ENCODE measurements at places on chromosomes 2 and 18.

GRCh38 chr18:51525453-51526225 is 328.2 kb upstream of the MEX3C start:
- DNase-seq, result no peak

GRCh38 chr2:46520130-46520711 is 40.9 kb downstream of the TMEM247 start:
- DNase-seq, result no peak

DNA sequence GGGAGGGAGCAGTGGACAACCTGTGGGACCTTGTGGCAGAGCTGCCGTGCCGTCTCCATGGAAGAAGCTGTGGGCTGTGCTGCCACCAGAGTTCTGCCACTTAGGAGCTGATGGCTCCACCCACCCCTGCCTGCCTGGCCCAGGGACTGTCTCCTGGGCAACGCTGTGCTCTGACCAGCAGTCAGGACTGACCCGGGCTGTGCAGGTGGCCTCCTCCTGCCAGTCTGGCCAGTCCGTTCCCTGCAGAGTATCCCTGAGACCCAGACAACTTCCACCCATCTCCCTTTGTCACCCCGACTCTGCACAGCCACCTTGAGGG is 12.8 kb downstream of the ASIC4 start:
- no peak for DNase-seq

GRCh38 chr18:77022556-77022955 is 110.0 kb downstream of the MBP start:
- no peak for DNase-seq

GRCh38 chr2:9497017-9497416 is 22.7 kb downstream of the IAH1 start:
- DNase-seq, result no peak

DNA sequence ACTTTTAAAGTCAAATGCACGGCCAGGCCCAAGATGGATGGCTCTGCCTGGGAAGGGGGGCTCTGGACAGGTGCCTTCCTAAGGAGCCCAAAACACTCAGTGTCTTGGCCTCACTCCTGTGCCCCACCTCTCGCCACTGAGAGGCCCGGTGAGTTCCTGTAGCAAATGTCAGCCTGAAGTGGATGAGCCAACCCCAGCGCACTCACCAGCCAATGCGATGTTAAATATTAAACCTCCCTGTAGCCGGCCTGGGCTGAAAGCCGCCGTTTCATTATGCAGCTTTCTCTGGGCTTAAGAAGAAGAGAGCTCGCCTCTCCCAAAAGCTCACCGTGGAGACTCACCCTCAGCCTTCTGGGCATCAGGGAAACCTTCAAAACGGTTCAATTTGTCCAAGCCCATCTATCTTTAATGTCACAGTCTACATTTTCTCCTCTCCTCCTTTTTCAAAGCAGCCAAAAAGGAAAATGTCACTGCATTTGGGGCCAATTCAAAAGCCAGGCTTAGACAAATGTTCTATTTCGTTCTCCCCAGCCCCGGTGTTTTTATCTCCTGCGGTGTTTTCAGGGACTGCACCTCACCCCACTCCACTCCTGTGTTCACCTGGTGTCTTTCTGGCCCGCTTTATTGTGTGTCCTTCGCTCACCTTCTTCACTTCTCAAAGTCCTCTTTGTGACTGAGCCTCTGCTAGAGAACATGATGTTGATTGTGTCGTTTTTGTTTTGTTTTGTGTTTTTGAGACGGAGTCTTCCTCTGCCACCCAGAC is 124.0 kb downstream of the NRP2 start:
- DNase-seq, result no peak

GRCh38 chr2:19357402-19358241 is 801 bp downstream of the OSR1 start:
- DNase-seq, result no peak

DNA sequence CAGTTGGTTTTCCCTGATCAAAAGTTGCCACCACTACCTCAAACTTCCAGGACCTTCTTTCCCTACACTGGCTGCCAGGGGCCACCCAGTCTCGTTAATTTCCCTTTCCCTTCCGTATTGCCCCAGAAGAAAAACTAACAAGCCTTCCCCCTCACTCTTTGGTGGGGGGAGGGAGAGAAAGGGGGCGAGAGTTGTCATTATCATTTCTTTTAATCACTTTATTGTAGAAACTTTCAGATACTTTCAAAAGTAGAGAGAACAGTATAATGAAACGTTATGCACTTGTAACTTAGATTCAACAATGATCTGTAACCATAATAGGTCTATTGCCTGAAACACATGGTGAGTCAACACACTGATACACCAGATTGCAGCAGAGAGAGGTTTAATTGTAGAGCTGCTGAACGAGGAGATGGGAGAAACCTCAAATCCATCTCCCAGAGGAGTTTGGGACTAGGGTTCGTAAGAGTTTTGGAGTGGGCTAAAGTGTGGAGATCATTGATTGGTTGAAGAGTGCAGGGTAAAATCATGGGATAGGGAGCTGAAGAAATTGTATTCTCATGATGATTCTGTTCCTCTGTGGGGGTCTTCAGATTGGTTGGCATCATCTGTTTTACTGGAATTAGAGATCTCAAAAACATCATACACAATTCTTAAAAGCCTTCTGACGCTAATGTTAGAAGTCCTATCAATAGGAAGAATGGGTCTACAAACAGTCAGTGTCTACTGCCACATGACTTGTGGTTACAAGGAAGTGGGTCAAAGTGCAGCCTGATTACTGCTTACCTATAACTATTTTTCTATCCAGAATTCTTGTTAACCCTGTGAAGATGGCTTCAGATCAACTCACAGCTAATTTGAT is 2.6 kb upstream of the RNF149 start:
- no peak for DNase-seq

- no peak for DNase-seq
Measured at GRCh38 chr2:142915502-142915901, 38.0 kb downstream of the KYNU start.

- no peak for DNase-seq
Measured at GRCh38 chr18:10923141-10923540, 226.2 kb downstream of the PIEZO2 start.

DNA sequence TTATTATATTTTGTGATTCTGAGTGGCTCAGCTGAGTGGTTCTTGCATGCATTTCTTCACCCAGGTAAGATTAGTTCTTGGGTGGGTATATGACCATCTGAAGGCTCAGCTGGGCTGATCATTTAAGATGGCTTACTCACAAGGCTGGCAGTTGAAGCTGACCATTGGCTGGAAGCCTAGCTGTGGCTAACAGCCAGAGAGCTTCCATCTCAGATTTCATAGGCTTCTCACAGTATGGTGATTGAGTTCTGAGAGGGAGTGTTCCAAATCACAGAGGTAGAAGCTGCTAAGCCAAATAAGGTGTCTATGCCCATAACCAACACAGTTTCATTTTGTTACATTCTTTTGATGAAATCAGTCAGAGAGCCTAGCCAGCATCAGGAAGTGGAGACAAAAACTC is 117.4 kb upstream of the RPRM start:
- DNase-seq, result no peak

DNA sequence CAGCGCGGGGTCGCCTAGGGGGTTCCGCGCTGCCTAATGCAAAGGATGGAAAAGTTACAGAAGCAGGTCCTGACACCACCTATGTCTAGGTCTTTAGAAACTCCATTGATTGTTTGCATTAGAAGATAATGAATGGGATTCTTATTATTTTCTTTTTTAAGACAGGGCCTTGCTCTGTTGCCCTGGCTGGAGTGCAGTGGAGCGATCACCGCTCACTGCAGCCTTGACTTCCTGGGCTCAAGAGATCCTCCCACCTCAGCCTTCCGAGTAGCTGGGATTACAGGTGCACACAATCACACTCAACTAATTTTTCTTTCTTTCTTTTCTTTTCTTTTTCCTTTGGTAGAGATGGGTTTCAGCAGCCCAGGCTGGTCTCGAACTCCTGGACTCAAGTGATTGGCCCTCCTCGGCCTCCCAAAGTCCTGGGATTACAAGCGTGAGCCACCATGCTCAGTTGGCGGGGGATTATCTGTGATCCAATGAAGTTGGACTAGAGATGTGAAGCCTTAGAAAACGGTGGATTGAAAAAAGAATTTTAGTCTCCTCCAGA is 761 bp upstream of the IDH1 start:
- no peak for DNase-seq

DNA sequence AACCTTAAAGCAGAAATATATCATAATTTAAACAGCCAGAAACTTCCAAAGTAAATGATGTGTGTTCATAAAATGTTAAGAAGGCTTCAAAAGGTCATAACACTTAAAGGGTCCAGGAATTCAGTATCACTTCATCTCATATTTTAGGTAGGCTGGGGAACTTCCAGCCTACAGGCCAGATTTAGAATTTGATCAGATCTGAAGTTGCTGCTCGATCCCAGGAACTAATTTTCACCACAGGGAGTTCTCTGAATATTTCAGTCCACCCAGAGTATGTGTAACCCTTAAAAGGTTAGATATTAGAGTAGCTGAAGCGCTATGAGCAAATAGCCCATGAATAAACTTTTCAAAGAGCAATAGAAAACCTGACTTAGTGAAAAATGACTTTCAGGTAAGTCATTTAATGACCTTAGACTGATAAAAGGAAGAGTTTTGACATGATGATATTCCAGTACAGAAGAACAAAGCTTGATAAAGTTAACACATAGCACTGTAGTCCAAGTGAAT is 1.7 kb downstream of the WIPF1 start:
- DNase-seq, result no peak

DNA sequence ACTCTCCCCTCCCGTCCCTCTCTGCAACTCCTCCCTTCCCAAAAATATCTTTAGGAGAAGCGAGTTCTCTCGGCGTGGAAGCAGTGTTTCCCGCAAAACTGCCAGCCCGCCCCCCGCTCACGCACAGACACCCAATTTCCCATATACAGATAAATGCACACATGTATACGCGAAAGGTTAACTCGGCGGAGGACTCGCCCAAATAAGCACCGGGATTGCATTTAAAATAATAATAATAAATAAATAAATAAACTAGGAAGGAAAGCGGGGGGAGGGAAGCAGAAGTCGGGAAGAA is 70.0 kb upstream of the PSMD14 start:
- DNase-seq, result no peak

DNA sequence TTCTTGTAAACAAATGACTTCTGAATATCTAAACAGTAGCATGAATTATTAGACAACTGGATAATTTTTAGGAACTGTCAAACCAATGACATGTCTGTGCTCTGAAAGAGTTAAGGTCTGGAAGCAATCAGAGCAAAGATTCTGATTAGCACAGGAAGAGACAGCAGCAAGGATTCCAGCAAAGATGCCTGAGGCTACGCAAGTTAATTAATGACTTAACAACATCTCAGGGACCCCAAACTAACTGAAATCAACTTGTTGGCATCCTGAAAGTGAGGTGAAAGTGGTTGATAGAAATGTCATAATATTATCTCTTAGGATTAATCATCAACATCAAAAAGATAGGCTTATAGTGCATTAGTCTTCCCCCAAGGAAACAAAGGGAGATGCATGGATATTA is 123.3 kb upstream of the TMEM200C start:
- DNase-seq, result no peak

DNA sequence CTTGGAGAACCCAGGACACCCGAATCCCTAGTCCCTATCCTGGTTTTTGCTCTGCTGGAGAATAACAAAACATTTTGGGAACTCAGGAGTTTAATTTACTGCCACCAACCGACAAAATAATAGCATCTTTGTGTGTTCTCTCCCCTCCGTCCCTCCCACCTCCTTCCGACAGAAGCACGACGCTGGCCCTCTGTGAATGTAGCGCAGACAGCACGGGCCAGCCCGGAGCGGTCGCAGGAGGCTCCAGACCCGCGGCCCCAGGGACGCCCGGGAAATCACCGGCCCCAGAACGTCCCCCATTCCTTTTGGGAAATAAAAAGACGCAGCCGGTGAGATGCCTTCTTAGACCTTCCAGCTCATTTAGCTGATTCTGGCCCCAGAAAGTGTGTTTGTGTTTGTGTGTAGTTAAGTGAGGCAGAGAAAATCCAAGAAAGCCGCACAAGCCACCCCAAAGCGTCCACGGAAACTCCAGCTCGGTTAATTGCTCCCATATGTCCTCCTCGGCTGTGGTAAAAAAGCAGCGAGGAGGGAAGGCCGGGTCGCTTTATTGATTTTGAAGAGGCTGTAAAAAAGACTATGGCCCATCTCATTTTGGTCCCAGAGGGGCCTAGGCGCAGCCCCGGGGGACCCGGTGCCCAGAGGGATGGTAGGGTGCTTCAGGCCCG is 577 bp upstream of the TANC1 start:
- no peak for DNase-seq

Measured in activated gamma-delta T cell treated with Interleukin-2 at 50 U/mL for 16 hours (primary cell).